Activated T-cell treated with anti-CD3 and anti-CD28 coated beads, Interleukin-2, amount 50 U/mL, for 72 hours (primary cell): ENCODE measurements at places on chromosomes 16 and 17.

DNA sequence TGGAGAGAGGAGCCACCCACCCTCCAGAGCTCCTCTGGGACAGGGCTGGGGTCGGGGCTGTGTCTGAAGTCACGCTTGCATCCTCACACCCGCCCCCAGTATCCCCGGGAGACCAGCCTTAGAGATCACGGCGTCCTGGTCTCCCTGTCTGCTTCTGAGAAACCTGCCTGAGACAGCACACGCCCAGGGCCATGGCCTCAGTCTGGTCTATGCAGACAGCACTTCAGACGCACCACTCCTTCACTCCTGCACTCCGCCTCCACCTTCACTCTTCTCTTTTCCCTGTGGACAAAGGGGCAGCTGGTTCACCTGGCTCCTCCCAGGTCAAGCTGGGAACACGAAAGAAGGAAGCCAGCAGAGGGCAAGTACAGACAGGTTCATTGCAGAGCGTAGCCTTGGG is 248.0 kb upstream of the GSE1 start:
- no peak for DNase-seq
- no peak overlapping the region for H3K27ac ChIP-seq
- H3K36me3 ChIP-seq, result no peaks in the 10 kb centered on the region
- H3K4me3 ChIP-seq, result no peak overlapping the region
- no peaks in the 10 kb centered on the region for H3K27me3 ChIP-seq

DNA sequence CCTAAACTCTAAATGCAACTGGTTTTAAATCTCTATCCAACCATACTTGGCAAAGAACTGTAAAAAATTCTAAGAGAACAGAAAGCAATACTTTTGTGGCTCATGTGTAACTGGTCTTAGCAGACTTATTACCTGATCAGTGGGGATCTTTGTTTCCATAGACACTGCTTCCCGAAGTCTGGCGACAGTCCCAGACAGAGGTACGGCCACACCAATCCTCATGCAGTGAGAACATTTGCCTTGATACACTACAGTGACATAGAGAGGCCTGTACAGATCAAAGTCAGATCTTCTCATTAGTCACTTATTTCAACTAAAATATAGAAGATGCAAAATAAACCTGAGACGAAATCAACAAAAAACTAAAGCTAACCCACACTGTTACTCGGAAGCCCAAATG is 43.9 kb downstream of the USP31 start:
- DNase-seq, result no peak
- H3K27me3 ChIP-seq, result no peaks in the 10 kb centered on the region
- no peaks in the 10 kb centered on the region for H3K4me1 ChIP-seq
- no peak overlapping the region for H3K4me3 ChIP-seq
- peaks cover 2% of the 10 kb centered on the region for H3K36me3 ChIP-seq

GRCh38 chr16:46896314-46896968 is 12.3 kb downstream of the GPT2 start:
- H3K36me3 ChIP-seq, result no peaks in the 10 kb centered on the region
- DNase-seq, result no peak
- no peaks in the 10 kb centered on the region for H3K27me3 ChIP-seq
- H3K4me1 ChIP-seq, result peaks cover 7% of the 10 kb centered on the region

DNA sequence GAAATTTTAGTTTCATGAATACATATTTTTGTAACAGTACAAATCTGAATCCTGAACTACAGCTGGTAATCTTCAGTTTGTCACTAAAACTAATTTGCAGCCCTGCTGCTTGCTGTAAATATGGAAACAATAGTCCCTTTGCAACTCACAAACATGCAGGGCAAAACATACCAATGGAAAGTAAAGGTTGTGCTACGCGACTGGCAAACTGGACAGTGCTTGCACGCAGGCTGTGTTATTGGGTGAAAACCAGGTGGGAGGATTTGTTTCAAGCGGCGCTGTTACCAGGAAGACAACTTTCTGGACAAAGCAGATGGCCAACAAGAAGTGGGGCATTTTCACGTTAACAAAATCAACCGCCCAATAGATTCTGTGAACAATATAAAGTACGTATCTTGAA is 93.5 kb downstream of the CDYL2 start:
- H3K36me3 ChIP-seq, result no peaks in the 10 kb centered on the region
- no peak overlapping the region for H3K27ac ChIP-seq
- H3K27me3 ChIP-seq, result no peaks in the 10 kb centered on the region
- no peak for DNase-seq
- H3K4me3 ChIP-seq, result no peak overlapping the region

- peaks cover 4% of the 10 kb centered on the region for H3K27me3 ChIP-seq
- no peak for DNase-seq
- H3K4me3 ChIP-seq, result peak overlapping the region; percentile 93
- peaks cover 3% of the 10 kb centered on the region for H3K36me3 ChIP-seq
- H3K27ac ChIP-seq, result peak overlapping the region; percentile 68
- H3K4me1 ChIP-seq, result peaks cover 38% of the 10 kb centered on the region
These were observed 1.4 kb downstream of the CENPV start for GRCh38 chr17:16351831-16352230.

GRCh38 chr16:8173111-8173644 is 417.1 kb downstream of the TMEM114 start:
- peak; percentile 23 for DNase-seq
- H3K4me1 ChIP-seq, result no peaks in the 10 kb centered on the region

- DNase-seq, result no peak
- H3K4me1 ChIP-seq, result no peaks in the 10 kb centered on the region
- no peak overlapping the region for H3K4me3 ChIP-seq
- H3K27ac ChIP-seq, result no peak overlapping the region
- H3K27me3 ChIP-seq, result no peaks in the 10 kb centered on the region
These were observed 220.7 kb downstream of the KCNJ2 start for GRCh38 chr17:70390049-70390448.

DNA sequence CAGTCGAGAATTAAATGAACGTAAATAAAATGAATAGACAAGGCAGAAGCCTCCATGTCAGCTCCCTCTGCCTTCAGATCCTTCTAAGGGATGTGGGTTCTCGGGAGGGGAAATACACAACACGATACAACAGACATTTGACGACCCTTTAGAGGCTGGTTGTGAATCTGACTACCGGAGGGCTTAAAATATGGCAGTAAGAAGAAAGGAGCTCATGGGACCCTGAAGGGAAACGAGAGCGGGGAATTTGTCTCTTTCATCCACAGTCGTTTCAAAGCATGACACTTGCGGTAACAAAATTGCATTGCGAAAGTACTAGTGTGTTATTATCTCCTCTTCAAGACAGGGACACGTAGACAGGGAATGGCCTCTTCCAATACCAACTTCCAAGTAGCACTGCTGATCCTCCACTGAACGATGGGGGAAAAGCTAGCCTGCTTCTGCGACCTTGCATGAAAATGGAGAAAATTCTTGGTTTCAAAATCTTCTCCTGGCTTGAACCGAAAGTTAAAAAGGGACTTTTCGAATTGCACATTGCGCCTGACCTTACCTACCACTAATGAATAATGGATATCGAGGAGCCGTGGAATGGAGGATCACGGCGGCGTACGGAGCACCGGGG is 1.2 kb upstream of the TNRC6C start:
- H3K4me1 ChIP-seq, result peaks cover 42% of the 10 kb centered on the region
- H3K4me3 ChIP-seq, result peak overlapping the region; percentile 97
- DNase-seq, result peak; percentile 7
- H3K27ac ChIP-seq, result peak overlapping the region; percentile 95
- peaks cover 14% of the 10 kb centered on the region for H3K27me3 ChIP-seq
- peaks cover 5% of the 10 kb centered on the region for H3K36me3 ChIP-seq

DNA sequence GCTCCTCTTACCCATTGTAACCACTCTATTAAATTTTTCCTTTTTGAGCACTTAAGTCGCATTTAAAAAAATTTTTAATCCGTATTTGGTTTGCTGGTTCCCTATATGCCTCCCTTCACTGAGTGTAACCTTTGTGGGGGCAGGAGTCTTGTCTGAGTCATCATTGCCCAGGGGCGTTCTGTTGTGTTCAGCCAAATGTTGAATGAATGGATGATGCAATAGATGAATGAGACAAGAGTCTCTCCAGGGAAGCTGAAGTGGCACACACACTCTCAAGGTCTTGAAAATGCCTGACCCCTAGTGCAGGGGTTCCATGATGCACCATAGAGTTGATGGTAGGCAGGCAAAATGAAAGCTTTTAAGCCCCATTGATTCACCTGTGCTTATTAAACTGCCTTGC is 123.0 kb upstream of the RBFOX1 start:
- H3K27ac ChIP-seq, result no peak overlapping the region
- no peak for DNase-seq
- H3K4me3 ChIP-seq, result no peak overlapping the region
- H3K36me3 ChIP-seq, result peaks cover 2% of the 10 kb centered on the region

DNA sequence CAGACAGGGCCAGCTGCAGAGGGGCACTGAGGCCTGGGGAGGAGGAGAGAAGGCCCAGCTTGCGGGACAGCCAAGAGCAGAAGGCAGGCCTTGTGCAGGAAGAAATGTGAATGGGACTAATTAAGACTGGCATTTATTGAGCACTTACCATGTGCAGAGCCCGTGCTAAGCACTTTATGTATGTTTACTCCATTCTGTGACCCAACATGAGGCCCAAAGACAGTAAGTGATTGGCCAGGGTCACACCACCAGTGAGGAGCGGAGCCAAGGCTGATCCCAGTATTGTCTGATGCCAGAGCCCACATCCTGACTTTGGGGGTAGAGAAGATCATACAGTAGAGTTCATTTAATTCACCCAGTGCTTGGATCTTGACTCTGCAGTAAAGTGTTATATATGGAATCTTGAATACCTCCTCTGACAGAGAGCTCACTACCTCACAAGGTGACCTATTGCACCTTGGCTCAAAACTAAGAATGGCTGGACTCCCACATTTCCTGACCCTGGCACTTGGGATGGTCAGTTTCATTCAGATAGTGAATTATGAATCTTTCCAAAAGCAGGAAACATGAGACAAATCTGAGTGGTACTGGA is 13.6 kb downstream of the KATNB1 start:
- H3K27me3 ChIP-seq, result no peaks in the 10 kb centered on the region
- no peaks in the 10 kb centered on the region for H3K4me1 ChIP-seq
- no peaks in the 10 kb centered on the region for H3K36me3 ChIP-seq

GRCh38 chr16:49474741-49475140 is 101.1 kb downstream of the C16orf78 start:
- H3K27me3 ChIP-seq, result no peaks in the 10 kb centered on the region
- H3K4me3 ChIP-seq, result no peak overlapping the region
- H3K4me1 ChIP-seq, result no peaks in the 10 kb centered on the region
- H3K36me3 ChIP-seq, result no peaks in the 10 kb centered on the region
- DNase-seq, result no peak
- no peak overlapping the region for H3K27ac ChIP-seq
